ENCODE measurements at places on chromosomes 3 and 15.

GRCh38 chr15:71080705-71081104 is 34.6 kb upstream of the THSD4 start:
- DNase-seq, result no peak

GRCh38 chr15:97091093-97091492 is 760.6 kb downstream of the NR2F2 start:
- no peak for DNase-seq

DNA sequence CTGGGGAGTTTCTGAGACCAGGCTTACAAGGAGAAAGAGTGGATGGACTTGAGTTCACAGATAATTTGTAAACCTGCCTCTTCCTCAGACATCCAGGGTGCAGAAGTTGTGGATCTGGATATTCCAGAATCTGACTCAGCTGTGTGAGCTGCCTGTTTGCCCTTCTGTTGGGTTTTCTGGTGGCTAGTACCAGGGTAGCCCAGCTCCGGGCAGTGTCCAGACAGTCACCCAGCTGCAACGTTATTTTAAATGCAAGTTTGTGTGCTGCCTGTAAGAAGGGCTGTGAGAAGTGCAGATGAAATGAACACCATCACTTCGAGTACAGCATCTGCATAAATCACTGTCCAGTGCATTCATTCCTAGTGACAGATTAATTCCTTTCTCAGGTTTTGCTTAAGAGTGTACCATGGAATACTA is 1053.0 kb downstream of the TUSC7 start:
- no peak for DNase-seq

DNA sequence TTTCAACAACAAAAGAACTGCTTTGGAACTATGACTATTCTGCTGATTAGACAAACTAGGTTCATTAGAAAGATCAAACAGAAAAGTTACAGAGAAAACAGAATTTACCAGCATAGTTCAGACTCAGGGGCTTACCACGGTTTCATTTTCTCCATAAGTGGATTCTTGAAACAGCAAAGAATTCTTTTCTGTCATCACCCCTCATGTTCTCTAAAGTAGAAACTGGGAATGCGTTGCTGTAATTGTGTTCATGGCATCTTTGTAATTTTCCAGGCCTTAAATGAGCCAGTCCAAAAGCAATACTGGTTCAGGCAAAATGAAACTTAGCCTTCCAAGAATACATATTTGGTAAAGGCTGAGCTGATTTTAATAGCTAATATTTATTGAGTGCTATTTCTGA is 287.8 kb downstream of the CHL1 start:
- no peak for DNase-seq

DNA sequence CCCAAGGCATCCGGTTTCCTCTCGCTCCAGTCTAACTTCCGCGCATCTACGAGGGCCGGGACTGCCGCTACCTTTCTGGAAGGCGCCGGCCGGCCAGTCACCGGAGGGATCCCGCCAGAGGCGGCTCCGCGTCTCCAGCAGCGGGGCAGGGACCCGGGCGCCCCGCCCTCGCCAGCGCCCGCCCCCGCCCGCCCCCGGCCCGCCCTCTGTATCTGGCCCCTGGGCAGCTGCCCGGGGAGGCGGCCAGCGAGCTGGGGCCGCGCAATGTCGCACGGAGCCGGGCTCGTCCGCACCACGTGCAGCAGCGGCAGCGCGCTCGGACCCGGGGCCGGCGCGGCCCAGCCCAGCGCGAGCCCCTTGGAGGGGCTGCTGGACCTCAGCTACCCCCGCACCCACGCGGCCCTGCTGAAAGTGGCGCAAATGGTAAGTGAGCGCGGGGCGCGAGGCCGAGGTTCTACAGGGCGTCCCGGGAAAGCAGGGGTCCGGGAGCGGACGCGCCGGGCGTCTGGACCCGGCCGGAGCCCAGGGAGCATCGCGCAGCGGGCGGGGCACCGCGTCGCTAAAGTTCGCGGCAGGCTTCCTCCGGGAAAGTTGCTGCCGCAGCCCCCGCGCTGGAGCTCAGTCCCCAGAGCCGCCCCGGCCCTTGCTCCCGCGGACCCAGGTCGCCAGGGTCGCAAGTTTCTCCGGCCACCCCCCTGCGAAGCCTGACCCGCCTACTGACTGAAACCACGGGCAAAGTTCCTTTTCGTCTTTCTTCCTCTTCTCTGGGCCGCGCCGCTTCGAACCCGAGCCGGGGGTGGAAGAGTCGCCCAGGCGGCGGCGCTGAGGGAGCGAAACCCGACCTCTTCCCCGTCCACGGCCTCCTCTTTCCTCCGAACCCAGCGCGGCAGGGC is at the start of gene CMTM7:
Gene CMTM7, plus strand, starts transcription at position 211 of the 893 bp plus-strand sequence. Its CDS starts 54 bp downstream, at position 265.
- DNase-seq, result no peak

DNA sequence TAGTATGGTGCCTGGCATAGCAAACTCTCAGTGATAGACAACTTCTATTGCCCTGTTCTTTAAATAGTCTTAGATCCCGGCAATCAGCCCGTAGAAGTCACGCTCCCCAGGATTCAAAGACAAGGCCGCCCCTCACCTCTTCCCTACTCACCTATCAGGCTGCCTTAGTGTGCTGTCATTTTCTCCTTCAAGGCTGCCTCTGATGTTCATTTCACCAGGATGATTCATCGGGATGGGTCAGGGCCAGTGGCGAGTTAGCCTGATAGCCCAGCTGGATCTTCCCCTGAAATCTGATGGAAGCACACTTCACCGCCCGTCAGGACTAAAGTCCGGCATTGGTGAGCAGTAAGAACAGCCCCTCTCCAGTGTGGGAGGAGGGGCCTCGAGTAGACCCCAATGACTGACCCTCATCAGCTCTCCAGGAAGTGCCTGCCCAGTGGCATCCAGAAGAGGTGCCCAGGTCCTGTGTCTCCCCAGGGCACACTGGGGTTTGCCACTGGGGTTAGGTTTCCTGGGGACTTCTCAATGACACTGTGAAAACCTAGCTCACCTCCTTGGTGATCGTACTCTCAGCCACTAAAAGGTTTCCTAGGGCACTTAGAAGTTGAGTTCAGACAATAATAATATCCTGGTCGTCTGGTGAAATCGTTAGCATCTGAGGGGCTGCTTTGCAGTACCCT is 37.5 kb downstream of the TPM1 start:
- no peak for DNase-seq
